CD4-positive, alpha-beta T cell treated with Interleukin-6 for 4 hours (primary cell): ENCODE measurements at places on chromosomes 1 and 21.

GRCh38 chr21:44375281-44375651, 21.8 kb downstream of the TRPM2 start:
- DNase-seq, result peak; percentile 16

GRCh38 chr1:56375326-56375804, 204.0 kb downstream of the PLPP3 start:
- no peak for DNase-seq

GRCh38 chr1:1624443-1625403, 7.2 kb upstream of the MMP23B start:
- DNase-seq, result no peak

- DNase-seq, result no peak
Observed at GRCh38 chr1:117481410-117481809, 114.2 kb downstream of the MAN1A2 start.

- no peak for DNase-seq
Observed at GRCh38 chr1:43256675-43257570, 12.9 kb upstream of the TMEM125 start.

DNA sequence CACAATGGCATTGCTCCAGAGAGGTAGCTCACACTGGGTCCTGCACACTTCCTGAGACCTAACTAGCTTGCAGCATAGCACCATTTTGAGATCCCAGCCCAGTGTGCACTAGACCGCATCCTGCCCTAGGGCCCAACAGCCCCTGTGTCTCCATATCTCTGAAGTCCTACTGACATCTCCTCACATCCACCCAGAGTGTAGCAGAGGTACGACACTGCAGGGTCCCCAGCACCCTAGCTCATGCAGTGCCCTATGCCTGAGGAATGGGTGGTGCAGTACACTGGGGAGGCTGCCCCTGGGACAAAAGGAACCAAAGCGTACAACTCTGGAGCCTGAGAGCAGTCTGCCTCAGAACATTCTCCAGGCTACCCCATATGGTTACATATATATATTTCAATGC, 111.4 kb upstream of the DEPDC1 start:
- no peak for DNase-seq

GRCh38 chr21:36321325-36322082, 1.5 kb downstream of the MORC3 start:
- peak; percentile 30 for DNase-seq

DNA sequence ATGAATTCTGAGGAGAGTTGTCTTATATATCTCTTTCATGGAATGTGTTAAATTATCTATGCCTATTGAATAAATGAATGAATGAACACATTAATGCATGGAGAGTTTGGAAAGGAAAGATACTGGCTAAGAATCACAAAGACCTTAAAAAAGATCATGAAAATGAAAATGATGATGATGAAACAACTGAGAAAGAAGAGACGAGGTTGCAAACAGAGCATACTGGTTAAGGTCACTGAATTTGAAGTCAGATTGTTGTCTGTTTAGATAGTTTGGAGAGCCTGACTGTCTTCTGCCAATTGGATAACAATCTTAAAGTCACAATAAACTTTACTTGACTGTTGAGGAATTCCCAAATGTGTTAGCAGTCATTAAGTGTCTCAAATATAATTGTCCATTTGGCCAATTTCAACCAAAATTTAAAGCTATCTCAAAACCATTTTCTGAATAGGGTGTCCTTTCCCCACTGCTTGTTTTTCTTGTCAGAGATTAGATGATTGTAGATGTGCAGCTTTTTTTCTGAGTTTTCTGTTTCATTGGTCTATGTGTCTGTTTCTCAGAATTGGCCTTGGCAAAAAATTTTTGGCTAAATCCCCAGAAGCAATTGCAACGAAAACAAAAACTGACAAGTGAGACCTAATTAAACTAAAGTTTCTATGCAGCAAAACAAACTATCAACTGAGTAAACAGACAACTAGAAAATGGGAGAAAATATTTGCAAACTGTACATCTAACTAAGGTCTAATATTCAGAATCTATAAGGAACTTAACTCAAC, 132.2 kb downstream of the PTGER3 start:
- no peak for DNase-seq
